ENCODE measurements at places on chromosomes 5 and 9.

- DNase-seq, result no peak
Measured at GRCh38 chr9:130239363-130239695, 26.2 kb upstream of the HMCN2 start.

GRCh38 chr5:73373814-73374510 is 74.6 kb downstream of the FOXD1 start:
- DNase-seq, result no peak

- DNase-seq, result no peak
Measured at GRCh38 chr9:79152306-79152705, 419.5 kb upstream of the TLE4 start.

- no peak for DNase-seq
Measured at GRCh38 chr5:66469684-66470083, 126.5 kb upstream of the MAST4 start.

DNA sequence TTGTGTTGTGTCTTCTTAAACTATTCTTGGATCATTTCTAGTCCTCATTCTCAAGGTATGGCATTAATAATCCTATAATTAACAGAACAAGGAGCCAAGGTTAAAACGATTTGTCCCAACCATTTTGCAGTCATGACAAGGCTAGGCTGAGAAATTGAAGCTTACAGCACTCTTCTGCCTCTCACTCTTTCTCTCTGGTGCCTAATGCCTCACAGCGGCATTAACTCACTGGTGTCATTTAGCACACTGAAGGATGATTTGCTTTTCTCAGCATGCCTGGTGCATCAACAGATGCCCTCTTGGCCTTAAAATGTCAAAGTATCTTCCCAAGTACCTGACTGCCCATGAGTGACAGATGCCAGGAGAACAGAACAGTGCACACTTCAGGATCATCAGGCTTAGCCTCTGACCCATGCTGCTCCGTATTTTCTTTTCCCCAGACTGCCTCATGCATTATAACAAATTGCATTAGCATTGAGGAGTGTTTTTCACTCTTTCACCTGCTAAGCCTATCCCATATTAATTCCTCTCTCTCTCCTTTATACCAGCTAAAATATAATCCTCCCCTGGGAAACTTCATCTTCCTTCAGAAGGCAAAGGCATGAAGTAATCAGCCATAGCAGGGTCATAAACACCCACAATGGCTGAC is 61.1 kb upstream of the SV2C start:
- DNase-seq, result no peak

- no peak for DNase-seq
Measured at GRCh38 chr9:126372716-126373115, 46.1 kb downstream of the MVB12B start.

- no peak for DNase-seq
Measured at GRCh38 chr5:74938250-74938933, 72.2 kb upstream of the FAM169A start.

GRCh38 chr5:53568871-53569270 is 8.4 kb downstream of the NDUFS4 start:
- DNase-seq, result no peak

- DNase-seq, result no peak
Measured at GRCh38 chr5:90135779-90136378, 273.7 kb downstream of the CETN3 start.

DNA sequence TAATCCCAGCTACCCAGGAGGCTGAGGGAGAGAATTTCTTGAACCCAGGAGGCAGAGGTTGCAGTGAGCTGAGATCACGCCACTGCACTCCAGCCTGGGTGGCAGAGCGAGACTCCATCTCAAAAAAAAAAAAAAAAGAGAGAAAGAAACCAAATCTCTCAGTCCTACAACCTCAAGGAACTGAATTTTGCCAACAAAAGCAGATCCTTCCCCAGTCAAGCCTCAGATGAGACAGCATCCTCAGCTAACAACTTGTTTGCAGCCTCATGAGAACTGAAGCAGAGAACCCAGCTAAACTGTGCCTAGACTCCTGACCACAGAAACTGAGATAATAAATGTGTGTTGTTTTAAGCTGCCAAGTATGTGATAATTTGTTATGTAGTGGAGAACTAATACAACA is 7.5 kb upstream of the IL6ST start:
- no peak for DNase-seq

DNA sequence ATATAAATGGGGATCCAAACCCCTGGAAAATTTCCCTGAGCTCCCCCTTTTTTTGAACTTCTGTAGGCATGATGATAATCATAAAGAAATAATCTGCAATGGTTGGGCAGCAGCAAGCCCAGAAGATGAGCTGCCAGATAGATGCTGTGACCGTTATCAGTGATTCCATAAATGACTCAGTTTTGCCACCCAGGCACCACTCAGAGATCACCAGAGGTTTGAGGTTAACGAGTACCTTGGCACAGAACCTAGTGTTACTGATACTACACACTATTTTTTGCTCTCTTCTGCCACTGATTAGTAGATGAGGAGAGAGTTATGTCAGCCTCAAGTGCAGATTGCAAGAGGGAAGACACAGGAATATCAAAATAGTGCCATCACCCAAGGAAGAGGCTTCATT is 199.3 kb upstream of the PTGER4 start:
- no peak for DNase-seq

All from central memory CD8-positive, alpha-beta T cell (primary cell).